ENCODE measurements at places on chromosomes 4 and X.

GRCh38 chr4:139300431-139301112 is 733 bp upstream of the NAA15 start:
- no peak for DNase-seq

DNA sequence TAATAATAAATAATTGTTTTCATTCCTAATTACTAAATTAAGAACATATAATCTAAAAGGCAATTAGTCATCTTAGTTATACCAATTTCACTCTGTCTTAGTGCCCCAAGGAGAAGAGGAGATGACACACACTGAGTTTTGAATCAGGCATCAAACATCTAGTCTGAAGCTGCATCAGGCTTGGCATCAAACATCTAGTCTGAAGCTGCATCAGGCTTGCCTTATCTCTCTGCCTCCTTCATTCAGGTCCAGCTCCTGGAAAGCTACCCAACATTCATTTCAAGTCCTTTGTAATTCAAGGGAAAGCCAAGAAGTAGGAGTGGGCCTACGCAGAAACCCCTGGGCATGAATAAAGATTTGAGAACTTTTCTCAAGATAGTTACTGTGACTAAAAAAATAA is 62.2 kb downstream of the SH3RF1 start:
- DNase-seq: no peak

DNA sequence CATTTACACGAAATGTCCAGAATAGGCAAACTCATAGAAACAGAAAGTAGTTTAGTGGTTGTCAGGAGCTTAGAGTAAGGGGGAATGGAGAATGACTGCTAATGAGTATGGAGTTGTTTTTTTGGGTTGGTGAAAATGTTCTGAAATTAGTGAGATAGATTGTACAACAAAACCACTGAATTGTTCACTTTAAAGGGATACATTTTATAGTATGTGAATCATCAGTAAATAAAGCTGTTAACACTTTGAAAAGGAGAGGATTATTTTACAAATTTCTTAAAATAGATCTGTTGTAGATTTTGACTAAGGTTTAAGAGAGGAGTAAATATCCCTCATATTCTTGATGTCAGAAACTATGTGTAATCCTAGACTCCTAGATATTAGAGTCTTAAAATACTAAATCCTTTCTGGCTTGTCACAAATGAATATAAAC is 82.7 kb downstream of the RAPGEF2 start:
- no peak for DNase-seq

- no peak for DNase-seq
Observed at GRCh38 chrX:129661369-129661768, 6.6 kb upstream of the APLN start.

DNA sequence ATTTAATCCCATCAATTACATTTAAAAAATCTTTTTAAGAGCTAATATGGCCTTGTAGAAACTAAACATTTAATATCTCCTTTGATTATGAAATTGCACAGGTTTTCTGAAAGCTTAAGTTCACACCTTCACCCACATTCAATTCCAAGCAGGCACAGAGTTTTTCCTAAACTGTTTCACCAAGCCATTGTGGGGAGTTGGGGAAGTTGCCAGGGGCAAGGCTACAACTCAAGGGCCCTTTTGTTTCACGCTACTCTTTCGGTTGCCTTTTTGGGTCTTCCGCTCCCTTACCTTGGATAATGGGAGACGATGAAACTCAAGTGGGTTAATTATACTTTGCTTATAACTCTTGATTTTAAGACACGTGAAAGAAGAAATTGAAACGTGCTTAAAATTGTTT is 33.3 kb downstream of the APBB2 start:
- DNase-seq: no peak

DNA sequence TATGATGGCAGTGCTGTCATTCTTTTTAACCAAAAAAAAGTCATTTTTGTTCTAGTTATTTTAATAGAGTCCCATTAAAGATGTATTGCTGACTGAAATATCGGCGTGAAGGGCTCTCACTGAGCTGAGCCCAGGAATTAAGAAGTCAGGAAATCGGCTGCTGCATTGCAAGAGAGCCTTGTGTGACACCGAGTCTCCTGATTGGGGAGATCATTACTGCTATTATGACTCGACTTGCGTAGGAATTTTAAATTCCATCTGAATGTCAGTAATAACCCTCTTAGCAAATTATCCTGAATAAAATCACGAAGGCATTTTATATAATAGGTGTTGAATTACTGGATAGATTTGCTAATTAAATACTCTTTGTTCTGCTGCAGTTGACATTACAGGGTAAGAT is 111.5 kb downstream of the POLA1 start:
- DNase-seq: no peak

DNA sequence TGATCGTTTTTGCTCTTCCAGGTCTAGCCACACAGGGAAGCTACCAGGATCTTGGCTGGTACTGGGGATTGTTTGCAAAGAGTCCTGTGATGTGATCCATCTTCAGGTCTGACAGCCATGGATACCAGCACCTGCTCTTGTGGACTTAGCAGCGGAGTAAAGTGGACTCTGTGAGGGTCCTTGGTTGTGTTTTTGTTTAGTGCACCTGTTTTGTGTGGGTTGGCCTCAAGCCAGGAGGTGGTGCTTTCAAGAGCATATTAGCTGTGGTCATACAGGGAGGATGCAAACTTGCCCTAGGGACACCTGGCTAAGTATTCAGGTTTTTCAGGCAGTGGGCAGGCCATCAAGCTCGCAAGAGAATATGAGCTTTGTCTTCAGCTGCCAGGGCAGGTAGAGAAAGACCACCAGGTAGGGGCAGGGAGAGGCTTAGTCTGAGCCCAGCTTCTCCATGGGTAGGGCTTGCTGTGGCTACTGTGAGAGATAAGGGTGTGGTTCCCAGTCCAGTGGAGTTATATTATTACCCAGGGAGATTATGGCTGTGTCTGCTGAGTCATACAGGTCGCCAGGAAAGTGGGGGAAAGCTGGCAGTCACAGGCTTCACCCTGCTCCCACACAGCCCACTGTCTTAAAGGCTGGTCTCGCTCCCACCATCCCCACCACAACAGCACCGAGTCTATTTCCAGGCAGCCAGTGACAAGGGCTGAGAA is 293.7 kb downstream of the PCDH18 start:
- no peak for DNase-seq

DNA sequence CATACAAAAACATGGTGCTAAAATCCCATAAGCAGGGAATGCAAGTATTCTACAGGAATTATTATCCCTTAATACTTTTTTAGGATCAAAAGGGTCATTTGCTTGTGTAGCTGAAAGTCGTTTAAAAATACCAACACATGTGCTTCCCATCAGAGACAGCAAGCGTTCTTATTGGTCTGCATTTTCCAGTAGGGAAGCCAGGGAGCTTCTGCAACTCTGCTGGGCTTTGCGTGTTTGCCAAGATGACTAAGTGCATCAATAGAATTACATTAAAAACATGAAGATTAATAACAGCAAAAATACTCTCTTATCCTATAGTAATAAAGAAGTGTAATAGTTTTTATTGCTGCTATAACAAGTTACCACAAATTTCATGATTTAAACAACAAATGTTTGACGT is 111.2 kb downstream of the QDPR start:
- no peak for DNase-seq

GRCh38 chr4:23219779-23220408 is 527.2 kb downstream of the GBA3 start:
- DNase-seq: no peak

DNA sequence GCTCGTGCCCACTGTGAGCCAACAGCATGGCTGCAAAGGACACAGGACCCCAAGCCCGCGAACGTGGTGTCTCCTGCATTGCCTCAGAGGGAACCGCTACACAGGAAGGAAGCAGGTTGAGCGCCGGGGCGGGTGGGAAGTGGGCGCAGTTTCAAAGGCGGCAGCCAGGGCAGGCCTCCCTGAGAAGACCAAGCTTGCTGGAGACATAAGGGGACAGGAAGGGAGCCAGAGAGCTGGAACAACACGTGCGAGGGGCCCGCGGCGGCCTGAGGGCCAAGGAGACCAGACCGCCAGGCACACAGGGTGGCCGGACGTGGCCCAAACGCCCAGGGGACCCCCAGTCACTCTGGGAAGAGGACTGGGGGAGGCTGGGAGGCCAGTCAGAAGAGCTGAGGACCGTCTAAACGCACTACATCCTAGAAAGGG is 32.0 kb downstream of the CTBP1 start:
- peak; percentile 62 for DNase-seq

GRCh38 chr4:137116144-137116543 is 416.1 kb downstream of the PCDH18 start:
- DNase-seq: no peak

- DNase-seq: no peak
Observed at GRCh38 chr4:8855818-8856245, 15.8 kb downstream of the HMX1 start.

- DNase-seq: no peak
Observed at GRCh38 chrX:109601486-109601885, 23.5 kb downstream of the KCNE5 start.

- no peak for DNase-seq
Observed at GRCh38 chr4:129131343-129131742, 35.4 kb downstream of the C4orf33 start.

- DNase-seq: no peak
Observed at GRCh38 chr4:124642846-124643245, 69.7 kb downstream of the ANKRD50 start.

GRCh38 chrX:133215747-133216146 is 2.4 kb downstream of the TFDP3 start:
- no peak for DNase-seq

GRCh38 chrX:121836000-121836399 is 788.6 kb downstream of the GLUD2 start:
- DNase-seq: no peak

DNA sequence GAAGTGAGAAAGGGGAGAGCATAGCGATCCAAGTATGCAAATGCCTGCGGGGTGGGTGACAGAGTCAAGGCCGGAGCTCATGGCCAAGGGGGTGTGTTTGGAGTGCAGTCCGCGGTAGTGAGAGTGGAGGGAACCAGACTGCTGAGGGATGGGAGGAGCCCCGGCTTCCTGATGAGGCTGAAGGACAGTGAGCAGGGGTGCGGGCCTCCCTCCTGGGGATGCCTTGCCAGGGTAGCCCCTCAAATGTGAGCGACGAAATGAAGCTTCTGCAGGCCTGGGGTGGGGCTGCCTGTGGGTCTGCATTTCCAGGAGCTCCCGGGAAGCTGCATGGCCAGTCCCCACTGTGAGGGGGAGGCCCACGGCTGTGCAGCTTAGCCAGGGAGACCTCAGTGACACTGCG is 45.0 kb downstream of the PSAPL1 start:
- no peak for DNase-seq

- no peak for DNase-seq
Observed at GRCh38 chr4:104129243-104129642, 365.5 kb downstream of the CXXC4 start.

DNA sequence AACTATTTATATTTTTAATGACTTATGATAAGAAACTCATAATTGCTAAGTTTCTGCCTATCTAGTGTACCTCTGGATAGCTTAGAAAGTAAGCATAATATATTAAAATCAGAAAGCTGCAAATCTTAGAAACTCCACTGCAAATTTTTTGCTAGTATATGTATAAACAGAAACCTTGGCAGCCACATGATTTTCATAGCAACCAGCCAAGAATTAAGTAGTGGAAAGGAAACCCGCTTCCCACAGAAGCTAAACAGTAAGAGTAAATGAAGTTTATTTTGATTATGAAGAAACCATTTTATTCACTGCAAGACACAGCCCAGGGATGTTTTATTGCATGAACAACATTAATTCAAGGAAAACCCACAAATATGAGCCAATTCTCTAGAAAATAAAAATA is 872.5 kb upstream of the ADGRL3 start:
- no peak for DNase-seq

DNA sequence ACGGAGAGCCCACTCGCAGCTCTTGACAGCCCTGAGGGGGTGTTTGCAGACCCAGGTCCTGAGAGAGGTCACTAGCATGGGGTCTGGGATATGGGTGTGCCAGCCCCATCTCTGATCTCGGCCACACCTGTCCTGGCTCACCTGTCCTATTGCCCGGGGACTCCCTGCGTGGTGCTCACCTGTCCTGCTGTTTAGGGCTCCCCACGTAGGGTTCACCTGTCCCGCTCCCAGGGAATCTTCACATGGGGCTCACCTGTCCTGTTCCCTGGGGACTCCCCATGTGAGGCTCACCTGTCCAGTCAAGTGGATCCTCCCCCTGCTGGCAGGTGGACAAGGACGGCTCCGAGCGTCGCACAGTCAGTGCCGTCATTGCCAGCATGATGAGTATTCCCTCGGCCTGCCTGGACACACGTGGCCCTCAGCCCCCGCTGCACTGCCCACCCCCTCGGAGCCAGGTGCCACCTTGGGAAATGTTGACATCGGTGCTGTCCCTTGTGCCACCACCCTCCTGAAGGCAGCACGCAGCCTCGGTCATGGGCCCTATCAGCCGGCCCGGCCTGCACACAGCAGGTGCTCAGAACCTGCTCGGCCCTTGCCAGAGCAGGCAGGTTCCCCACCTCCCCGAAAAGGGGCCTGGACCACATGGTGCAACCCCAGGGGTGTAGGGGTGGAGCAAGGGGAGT is 6.3 kb downstream of the SLC49A3 start:
- no peak for DNase-seq

DNA sequence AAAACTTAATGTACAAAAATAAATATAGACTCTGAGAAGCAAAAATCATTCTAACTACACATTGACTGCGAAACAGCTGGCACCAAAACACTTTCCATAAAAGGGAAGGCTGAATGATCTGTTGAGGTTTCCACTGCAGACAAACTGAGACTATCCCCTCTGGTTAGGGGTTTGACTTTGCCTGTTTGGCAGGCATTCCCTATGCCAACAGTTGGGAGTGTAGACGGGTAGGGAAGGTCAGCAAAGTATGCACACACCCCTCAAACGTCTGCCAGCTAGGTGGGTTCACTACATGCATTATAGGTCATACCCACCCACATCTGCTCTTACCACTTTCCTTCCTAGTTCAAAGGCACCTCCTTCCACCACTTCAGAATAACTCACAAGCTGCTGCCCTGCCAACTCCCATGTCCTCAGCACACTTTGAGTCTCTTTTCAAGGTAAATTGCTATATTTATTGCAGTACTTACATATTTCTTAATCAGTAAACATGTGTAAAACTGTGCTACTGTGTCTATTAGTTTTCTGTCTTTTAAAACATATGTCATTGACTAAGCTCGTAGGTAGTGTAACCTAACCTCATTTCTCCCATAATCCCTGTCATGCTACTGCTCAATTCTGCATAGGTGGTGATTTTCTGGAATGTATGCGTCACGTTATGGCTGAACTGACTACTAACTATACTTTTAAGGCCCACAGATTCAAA is 12.4 kb downstream of the CTSO start:
- DNase-seq: no peak

- DNase-seq: no peak
Observed at GRCh38 chrX:10617999-10618351, 2.4 kb downstream of the MID1 start.

- no peak for DNase-seq
Observed at GRCh38 chr4:186727169-186727976, 3.7 kb upstream of the FAT1 start.

- no peak for DNase-seq
Observed at GRCh38 chr4:36183232-36183631, 61.1 kb downstream of the ARAP2 start.

- no peak for DNase-seq
Observed at GRCh38 chr4:58760737-58761136, 1650.6 kb upstream of the IGFBP7 start.

- no peak for DNase-seq
Observed at GRCh38 chr4:180448306-180448705, 1794.9 kb upstream of the TENM3 start.
